ENCODE measurements at places on chromosomes 16 and 17. TPM values are rescaled to one million over a fixed set of nuclear protein-coding genes. Genes with fewer than 3 reads are reported as not detected.

The TUBG2 gene
- 13.8 TPM for total RNA-seq

The CRHR1 gene
- total RNA-seq = not detected

The ATP2A1 gene
- 0.36 TPM for total RNA-seq

DNA sequence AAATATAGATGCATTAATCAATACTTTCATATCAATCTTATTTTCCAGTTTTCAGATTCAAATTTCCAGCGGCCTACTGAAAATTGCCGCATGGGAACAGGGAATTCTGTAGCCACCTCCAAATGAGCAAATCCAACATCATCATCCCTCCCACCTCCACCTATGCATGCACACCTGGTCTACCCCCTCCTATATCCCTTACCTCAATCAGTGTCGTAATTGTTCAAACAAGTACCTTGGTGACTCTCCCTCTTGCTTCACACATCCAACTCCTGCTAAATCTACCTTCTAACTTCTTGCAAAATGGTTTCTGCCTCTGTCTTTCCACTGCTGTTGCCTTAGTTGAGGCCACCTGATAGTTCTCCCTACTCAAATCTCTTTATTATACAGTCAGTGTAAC, 160.1 kb downstream of the SOX9 start:
- H3K4me3 ChIP-seq = no peak overlapping the region
- no peak for DNase-seq
- peaks cover 6% of the 10 kb centered on the region for H3K27me3 ChIP-seq
- H3K27ac ChIP-seq = no peak overlapping the region
- H3K4me1 ChIP-seq = no peaks in the 10 kb centered on the region

DNA sequence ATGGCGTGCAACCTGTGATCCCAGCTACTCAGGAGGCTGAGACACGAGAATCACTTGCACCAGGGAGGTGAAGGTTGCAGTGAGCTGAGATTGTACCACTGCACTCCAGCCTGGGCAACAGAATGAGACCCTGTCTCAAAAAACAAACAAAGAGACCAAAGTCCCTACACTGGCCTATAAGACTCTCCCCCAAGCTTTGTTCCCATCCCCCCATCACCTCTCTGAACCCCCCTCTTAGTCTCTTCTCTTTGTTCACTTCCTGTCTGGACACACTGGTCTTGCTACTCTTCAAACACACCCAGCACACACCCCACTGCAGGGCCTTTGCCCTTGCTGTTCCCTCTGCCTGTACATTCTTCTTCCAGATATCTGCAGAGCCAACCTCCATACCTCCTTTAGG, 7.8 kb upstream of the SCNN1B start:
- H3K4me3 ChIP-seq = no peak overlapping the region
- H3K4me1 ChIP-seq = no peaks in the 10 kb centered on the region
- DNase-seq = no peak

The AMDHD2 gene
- 94.8 TPM for total RNA-seq

The TNFRSF17 gene
- total RNA-seq = not detected

DNA sequence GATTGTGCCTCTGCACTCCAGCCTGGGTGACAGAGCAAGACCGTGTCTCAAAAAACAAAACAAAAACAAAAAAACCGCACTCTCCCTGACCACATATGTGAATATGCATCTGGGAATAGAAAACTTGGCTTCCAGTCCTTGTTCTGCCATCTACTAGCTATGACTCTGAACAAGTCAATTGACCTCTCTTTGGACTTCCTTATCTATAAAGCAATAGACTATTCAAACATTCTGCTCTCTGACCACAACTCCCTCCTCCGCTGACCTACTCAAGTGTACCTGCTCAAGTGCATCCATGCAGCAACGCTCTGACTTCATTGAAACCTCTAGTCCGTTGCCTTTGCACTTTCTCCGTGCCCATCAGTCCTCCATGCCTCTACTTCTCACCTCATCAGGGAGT, 52.6 kb upstream of the KDM6B start:
- no peak overlapping the region for H3K27ac ChIP-seq
- no peak for DNase-seq
- H3K4me1 ChIP-seq = peaks cover 4% of the 10 kb centered on the region
- no peak overlapping the region for H3K4me3 ChIP-seq
- no peaks in the 10 kb centered on the region for H3K36me3 ChIP-seq

DNA sequence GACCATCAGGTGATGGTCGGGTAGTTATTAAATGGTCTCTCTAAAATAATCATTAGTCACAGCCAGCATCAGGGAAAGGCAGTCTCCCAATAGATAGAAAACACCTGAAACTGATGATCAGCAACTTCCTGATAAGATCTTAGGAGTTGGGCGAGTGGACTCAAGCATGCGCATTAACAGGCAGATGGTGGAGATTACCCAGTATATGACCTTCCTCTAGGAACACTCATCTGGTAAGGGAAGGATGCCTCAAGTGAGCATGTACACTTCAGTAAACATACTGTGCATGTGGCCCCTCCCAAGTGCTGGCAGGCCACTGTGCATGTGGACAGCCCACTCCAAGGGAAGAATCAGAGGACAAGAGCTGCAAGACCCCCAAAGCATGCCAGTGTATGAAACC, 105.9 kb downstream of the ABCC12 start:
- no peak overlapping the region for H3K4me3 ChIP-seq
- no peak overlapping the region for H3K27ac ChIP-seq
- peaks cover 37% of the 10 kb centered on the region for H3K27me3 ChIP-seq
- no peak for DNase-seq
- peaks cover 12% of the 10 kb centered on the region for H3K4me1 ChIP-seq

GRCh38 chr17:83124871-83125514, 45.6 kb downstream of the METRNL start:
- no peaks in the 10 kb centered on the region for H3K36me3 ChIP-seq
- peak; percentile 34 for DNase-seq
- H3K4me3 ChIP-seq = no peak overlapping the region
- H3K4me1 ChIP-seq = peaks cover 6% of the 10 kb centered on the region
- peaks cover 29% of the 10 kb centered on the region for H3K27me3 ChIP-seq

GRCh38 chr17:2695961-2696760, 15.4 kb downstream of the CLUH start:
- DNase-seq = peak; percentile 87
- peaks cover 41% of the 10 kb centered on the region for H3K36me3 ChIP-seq
- H3K4me1 ChIP-seq = no peaks in the 10 kb centered on the region
- H3K4me3 ChIP-seq = no peak overlapping the region
- H3K27me3 ChIP-seq = no peaks in the 10 kb centered on the region
- H3K27ac ChIP-seq = no peak overlapping the region

- H3K4me3 ChIP-seq = no peak overlapping the region
- H3K27me3 ChIP-seq = no peaks in the 10 kb centered on the region
- DNase-seq = peak; percentile 82
- H3K4me1 ChIP-seq = peaks cover 15% of the 10 kb centered on the region
These were observed 17.8 kb upstream of the OSGIN1 start for GRCh38 chr16:83935005-83935857.

DNA sequence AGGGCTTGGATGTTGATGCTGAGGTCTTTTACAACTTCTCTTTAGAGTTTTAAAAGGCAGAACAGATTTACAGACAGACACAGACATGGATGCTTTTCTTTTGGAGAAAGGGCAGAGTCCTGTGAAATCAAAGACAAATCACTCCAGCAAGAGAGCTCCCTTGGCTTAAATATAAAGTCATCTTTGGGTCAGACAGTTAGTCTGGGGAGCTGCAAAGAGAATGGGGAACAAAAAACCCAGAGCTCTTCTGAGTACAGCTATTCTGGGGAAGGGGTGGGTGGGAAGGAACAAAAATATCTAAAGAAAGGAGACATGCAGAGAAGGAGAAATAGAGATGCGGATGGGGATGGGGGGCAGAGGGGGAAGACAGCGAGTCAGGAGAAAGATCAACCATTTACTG, 266.6 kb downstream of the XYLT1 start:
- H3K27me3 ChIP-seq = no peaks in the 10 kb centered on the region
- no peak overlapping the region for H3K27ac ChIP-seq
- peaks cover under 1% of the 10 kb centered on the region for H3K36me3 ChIP-seq
- H3K4me1 ChIP-seq = no peaks in the 10 kb centered on the region
- no peak overlapping the region for H3K4me3 ChIP-seq

GRCh38 chr16:28316054-28316453, 23.7 kb downstream of the SBK1 start:
- H3K36me3 ChIP-seq = no peaks in the 10 kb centered on the region
- no peak overlapping the region for H3K4me3 ChIP-seq
- peak; percentile 71 for DNase-seq
- H3K4me1 ChIP-seq = no peaks in the 10 kb centered on the region
- no peak overlapping the region for H3K27ac ChIP-seq
- H3K27me3 ChIP-seq = peaks cover 3% of the 10 kb centered on the region

DNA sequence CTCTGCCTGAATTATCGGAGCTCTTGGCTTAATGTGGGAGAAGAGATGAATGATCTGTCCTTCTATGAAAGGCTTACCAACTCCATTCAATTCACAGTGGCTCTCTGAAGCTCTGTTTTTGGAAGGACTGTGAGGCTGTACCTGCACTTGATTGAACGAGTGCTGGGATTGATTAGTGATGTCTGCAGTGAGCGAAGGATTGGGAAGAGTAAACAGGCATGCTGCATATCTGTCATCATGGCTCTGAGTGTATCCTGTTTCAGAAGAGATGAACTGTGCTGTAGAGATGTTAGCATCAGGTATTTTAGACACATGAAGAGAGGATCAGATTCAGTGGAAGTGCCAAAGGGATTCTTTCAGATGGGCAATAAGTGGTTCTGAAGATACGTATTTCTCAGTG, 564.0 kb downstream of the MAF start:
- no peak overlapping the region for H3K4me3 ChIP-seq
- no peaks in the 10 kb centered on the region for H3K27me3 ChIP-seq
- H3K36me3 ChIP-seq = no peaks in the 10 kb centered on the region
- H3K27ac ChIP-seq = no peak overlapping the region
- H3K4me1 ChIP-seq = no peaks in the 10 kb centered on the region
- DNase-seq = no peak

- no peaks in the 10 kb centered on the region for H3K36me3 ChIP-seq
- H3K4me1 ChIP-seq = no peaks in the 10 kb centered on the region
- no peak for DNase-seq
- no peak overlapping the region for H3K27ac ChIP-seq
- H3K27me3 ChIP-seq = no peaks in the 10 kb centered on the region
These were observed 126.2 kb upstream of the WSCD1 start for GRCh38 chr17:5943982-5944381.

The CMTM2 gene
- not detected for total RNA-seq

- DNase-seq = no peak
- H3K27me3 ChIP-seq = peaks cover 17% of the 10 kb centered on the region
- no peaks in the 10 kb centered on the region for H3K4me1 ChIP-seq
- no peak overlapping the region for H3K4me3 ChIP-seq
- no peaks in the 10 kb centered on the region for H3K36me3 ChIP-seq
These were observed 85.5 kb upstream of the HNF1B start for GRCh38 chr17:37830151-37830993.

DNA sequence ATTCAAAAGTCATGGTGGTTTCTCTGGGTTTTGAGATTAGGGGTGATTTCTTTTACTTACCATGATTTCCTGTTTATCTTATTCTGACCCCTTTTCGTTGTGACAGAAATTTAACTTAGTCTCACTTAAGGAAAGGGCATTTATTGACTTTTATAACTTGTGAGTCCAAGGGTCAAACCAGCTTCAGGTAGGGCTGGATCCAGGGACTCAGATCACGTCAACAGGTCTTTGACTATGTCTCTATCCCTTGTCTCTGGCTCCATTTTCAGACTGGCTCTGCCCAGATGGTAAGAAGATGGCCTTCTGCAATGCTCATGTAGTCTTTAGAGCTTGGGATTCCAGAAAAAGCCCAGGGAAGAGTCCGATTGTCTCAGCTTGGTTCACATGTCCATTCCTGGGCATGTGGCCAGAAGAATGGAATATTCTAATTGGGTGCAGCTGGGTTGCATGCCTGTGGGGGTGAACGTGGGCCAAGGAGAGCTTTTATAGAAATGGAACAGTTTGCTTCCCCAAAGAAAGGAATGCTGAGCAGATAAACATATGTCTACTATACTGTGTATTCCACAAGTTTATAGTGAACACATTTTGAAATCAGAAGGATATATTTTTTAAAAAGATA, 13.4 kb downstream of the USP43 start:
- no peak overlapping the region for H3K4me3 ChIP-seq
- H3K36me3 ChIP-seq = no peaks in the 10 kb centered on the region
- no peak for DNase-seq
- no peaks in the 10 kb centered on the region for H3K4me1 ChIP-seq
- H3K27me3 ChIP-seq = no peaks in the 10 kb centered on the region
- no peak overlapping the region for H3K27ac ChIP-seq

DNA sequence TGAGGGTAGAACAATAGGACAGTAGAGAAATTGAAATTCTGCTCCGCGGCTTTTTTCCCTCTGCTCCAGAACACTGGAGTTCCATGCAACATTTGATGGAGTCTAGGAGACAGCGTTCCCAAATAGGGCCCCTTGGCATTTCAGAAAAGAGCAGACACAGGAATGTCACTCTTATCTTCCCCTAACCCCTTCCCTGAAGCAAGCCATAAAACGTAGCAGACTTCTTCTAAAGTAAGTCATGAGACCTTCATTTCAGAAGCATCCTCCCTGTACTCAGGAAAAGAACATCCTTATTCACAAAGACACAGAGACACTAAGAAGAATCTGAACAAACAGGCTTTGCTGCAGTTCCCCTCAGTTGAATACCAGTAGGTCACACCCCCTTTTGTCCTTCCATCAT, 296.1 kb upstream of the SOX9 start:
- no peak for DNase-seq
- H3K4me1 ChIP-seq = peaks cover 6% of the 10 kb centered on the region
- no peak overlapping the region for H3K27ac ChIP-seq
- no peaks in the 10 kb centered on the region for H3K36me3 ChIP-seq

The KRTAP17-1 gene
- not detected for total RNA-seq

GRCh38 chr17:81249223-81250040, 10.3 kb downstream of the NDUFAF8 start:
- peaks cover 10% of the 10 kb centered on the region for H3K4me1 ChIP-seq
- H3K36me3 ChIP-seq = peaks cover 22% of the 10 kb centered on the region
- H3K27me3 ChIP-seq = no peaks in the 10 kb centered on the region
- no peak overlapping the region for H3K4me3 ChIP-seq

The PTX4 gene
- not detected for total RNA-seq

- H3K4me1 ChIP-seq = peaks cover 12% of the 10 kb centered on the region
- peak overlapping the region; percentile 31 for H3K27ac ChIP-seq
- no peaks in the 10 kb centered on the region for H3K27me3 ChIP-seq
- peak; percentile 75 for DNase-seq
- H3K4me3 ChIP-seq = no peak overlapping the region
- H3K36me3 ChIP-seq = no peaks in the 10 kb centered on the region
These were observed 28.4 kb upstream of the EMP2 start for GRCh38 chr16:10608687-10609401.

The WBP2 gene
- total RNA-seq = 38.3 TPM

DNA sequence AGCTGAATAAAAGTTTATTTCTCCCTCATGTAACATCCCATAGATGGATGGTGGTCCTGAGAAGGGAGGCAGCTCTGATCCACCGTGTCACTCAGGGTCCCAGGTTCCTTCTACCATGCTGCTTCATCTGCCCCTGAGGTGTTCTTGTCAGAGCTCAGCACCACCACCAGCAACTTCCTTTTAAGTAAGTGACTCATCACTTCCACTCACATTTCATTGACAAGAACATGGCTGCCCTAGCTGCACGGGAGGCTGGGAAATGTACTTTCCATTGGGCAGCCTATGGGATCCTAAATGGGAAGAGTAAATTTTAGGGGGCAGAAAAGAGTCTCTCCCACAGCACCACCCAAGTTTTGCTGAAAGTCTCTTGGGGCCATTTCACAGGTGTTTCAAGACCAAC, 134.7 kb downstream of the USP31 start:
- no peak overlapping the region for H3K4me3 ChIP-seq
- H3K36me3 ChIP-seq = no peaks in the 10 kb centered on the region
- no peak overlapping the region for H3K27ac ChIP-seq
- no peaks in the 10 kb centered on the region for H3K4me1 ChIP-seq
